DMS79 (cell line): ENCODE measurements at places on chromosomes 6 and 20.

GRCh38 chr20:59864726-59865125, 68.7 kb downstream of the SYCP2 start:
- no peak for DNase-seq

DNA sequence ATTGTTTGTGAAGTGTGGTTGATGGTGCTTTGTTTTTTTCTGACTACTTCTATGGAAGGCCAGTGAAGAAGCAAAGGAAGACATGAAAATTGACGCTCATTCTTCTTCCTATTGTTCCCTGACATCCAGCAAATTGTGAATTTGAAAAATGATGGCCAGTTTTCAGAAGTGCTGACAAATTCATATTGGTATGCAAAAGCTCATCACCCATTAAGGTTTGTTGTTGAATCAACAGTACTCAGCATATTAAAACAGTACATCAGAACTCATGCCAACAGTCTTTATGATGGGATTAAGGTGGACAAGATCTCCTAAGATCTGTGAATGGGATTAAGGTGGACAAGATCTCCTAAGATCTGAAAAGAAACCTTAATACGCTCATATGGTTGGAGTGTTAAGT, 1.0 kb upstream of the MTG2 start:
- DNase-seq: no peak

- DNase-seq: peak; percentile 67
Measured at GRCh38 chr6:79077715-79078074, 359 bp downstream of the PHIP start.

GRCh38 chr6:5813625-5814027, 193.1 kb downstream of the NRN1 start:
- DNase-seq: no peak

GRCh38 chr6:25831532-25832306, at the start of gene SLC17A1:
Gene SLC17A1, minus strand, starts transcription at chr6:25832052. Its CDS starts 1,495 bp downstream, at chr6:25830557.
- peak; percentile 53 for DNase-seq

- DNase-seq: peak; percentile 17
Measured at GRCh38 chr6:137707590-137708360, 159.3 kb upstream of the TNFAIP3 start.

DNA sequence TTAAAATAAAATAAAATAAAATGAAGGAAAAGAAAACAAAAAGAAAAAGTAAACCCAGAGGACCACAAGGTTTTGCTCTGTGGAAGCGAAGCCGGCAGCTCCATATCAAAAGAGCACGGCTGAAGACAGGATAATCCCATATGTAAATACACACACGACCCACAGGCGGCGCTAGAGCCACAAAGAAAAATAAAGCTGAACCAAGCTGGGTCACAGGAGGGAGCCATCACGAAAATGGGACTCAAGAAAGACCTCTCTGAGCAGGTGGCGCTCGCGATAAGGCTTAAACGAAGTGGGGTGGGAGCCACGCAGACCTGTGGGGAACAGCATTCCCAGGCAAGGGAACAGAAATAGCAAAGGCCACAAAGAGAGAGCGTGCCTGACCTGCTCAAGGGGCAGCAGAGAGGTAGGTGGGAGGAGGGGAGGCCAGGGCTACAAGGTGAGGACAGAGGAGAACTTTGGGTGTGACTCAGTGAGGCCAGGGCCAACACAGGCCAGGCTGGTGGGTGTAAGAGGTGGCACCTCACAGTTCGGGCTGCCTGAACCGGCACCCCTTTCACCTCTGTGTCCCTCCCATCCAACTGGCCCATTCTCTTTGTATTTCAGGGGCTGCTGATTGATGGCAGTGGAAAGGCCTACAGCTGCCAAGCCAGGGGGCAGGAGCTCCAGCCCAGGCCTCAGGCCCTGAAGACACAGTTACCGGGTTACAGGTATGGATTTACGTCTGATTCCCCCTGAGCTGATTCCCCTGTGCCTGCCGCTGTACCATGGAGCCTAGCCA, 26.0 kb downstream of the PTGIS start:
- DNase-seq: peak; percentile 10

GRCh38 chr6:147641511-147641910, 133.0 kb downstream of the SAMD5 start:
- DNase-seq: no peak

DNA sequence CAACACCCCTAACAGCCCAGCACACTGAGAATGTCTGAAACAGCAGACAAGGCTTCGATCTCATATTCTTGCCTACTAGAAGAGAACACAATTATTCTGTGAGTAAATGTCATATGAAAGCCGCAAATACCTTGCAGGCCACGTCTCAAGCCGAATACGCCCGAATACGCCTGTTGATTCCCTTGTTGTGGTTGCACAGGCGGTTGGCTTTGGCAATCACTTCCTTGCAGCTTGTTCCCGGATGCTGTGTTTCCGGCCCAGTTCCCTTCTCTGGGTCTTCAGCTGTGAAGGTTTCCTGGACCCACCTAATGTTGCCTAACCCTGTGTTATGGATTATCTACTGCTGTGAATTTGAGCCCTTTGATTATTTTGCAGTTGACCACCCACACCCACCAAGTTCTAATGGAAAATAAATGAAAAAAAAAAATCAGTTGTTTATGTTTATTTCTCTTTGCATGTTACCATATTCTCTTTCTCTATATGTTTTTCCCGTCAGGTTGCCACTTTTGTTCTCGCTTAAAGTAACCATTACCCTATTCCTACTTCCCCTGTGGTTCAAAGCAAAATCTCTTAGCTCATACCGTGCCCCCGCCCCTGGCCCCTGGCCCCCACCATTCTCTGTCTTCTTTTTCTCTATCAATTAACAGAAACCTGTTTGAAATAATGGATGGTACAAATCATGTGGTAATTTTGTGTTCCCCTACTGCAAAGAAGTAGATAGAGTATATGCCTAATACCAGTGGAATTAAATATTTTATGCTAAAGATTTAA, 172.4 kb downstream of the ADGB start:
- DNase-seq: no peak

DNA sequence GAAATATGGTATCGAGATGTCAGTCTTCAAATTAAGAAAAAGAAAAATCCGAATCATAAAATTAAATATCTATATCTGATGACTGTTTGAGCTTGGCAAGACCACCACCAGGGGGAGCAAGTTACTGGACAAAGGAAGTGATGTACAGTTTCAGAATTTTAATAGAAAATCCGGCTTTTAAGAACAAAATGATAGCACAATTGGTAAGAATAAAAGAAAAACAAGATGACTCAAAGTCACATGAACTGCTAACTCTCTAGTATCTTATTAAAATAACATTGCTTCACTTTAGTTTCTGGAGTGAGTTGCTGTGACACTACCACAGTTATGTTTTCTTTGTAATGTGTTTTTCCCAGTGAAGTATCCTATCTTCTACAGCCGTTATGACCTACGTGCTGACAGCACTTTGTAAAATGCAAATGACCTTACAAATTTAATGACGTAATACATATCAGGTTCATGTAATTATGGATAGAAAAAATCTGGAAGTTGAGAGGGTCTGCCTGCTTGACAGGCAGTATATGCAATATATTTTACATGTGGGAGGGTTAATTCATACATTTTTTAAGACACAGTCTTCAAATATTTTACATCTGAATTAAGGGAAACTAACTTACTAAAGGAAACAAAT, 405.3 kb upstream of the HS3ST5 start:
- no peak for DNase-seq

GRCh38 chr20:46700481-46700880, 9.0 kb upstream of the SLC2A10 start:
- DNase-seq: no peak

DNA sequence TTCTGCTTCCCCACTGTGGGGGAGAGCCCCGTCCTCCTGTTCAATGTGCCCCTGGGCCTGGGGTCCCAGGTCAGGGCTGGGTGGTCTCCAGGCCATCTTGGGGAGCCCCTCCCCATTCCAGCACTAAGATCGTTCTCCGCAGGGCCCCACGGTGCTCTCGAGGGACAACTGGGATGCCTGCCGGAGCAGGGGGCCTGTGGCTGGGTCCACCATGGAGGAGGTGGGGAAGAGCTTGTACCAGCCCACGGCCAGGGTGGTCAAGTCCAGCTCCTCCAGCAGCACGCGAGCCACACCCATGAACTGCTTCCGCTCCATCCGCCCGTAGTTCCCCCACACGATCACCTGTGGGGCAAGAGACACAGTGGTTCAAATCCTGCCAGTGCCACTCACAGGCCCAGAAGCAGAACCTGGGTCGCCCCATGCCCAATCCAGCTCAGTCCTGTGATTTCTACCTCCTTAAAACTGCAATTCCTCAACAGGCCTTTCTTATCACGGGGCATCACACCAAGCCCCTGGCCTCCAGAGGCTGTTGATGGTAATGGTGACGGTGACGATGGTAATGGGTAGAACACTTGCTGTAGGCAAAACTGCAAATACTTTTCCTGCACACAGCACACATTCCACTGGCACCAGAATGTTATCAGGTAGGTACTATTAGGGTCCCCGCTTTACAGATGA, 10.5 kb downstream of the KCNK15 start:
- DNase-seq: no peak

DNA sequence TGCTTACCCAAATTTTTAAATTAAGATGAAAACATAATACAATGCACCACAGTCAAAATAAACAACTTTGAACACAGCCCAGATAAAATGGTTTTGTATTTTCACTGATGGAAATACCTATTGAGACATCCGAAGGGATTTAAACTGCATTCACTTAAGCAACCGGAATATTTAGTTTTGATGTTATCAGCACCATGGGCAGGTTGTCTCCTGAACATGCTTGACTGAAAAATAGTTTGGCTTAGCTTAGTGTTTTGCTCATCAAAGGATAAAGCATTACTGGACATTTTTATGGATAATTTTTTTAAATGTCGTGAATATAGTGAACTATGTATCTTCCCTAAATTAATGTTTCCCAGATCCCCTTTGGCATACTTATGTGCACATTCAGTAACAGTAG, 177.5 kb downstream of the GJA1 start:
- DNase-seq: no peak

DNA sequence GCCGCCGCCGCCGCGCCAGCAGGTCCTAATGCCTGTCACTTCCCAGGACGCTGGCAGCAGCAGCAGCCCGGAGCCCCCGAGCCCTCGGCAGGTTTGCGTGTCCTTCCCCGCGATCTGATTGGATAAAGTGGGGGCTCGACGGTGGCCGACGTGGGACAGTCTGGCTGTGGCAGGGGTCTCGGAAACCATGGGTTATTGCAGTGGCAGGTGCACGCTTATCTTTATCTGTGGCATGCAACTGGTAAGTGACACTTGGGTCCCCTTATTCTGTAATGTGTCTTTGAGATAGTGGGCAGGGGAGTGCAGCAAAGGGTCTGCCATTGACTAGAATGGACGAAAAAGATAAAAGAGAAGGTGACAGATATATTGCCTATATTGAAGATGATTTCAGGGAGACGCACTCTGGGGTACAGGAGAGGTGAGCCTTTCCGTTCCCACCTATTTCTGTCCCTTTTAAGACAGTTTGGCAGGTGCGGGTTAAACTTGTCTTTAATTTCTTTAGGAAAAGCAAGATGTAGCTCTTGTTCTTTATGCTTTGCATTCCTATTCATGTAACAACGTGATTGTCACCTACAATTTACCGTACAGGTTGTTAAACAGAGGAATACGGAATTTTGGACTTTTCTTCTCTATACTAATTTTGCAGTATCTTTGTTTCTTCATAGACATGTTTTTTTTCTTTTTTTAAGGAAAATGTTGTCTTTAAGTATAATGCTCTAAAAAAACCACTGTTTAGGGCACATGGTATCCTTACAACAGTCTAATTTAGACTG, 535 bp downstream of the NKAIN2 start:
- DNase-seq: peak; percentile 69

- no peak for DNase-seq
Measured at GRCh38 chr6:53109612-53110011, 39.0 kb downstream of the GCM1 start.

DNA sequence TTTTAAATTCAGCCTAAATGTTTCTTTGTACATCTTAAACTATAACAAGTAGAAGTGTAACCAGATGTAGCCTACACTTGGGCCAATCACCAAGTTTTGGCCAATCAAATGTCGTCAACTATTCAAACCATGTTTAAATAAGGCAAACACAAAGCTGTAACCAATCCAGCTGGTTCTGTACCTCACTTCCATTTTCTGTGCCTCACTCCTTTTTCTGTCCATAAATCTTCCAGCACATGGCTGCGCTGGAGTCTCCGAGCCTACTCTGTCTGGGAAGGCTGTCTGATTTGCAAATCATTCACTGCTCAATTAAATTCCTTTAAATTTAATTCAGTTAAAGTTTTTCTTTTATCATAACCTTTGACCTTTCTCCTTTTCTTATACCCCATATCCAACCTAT, 7.7 kb upstream of the AHI1 start:
- DNase-seq: no peak

GRCh38 chr6:119620846-119621555, 271.4 kb upstream of the MAN1A1 start:
- no peak for DNase-seq

- DNase-seq: peak; percentile 27
Measured at GRCh38 chr20:561437-562231, 18.0 kb upstream of the CSNK2A1 start.

DNA sequence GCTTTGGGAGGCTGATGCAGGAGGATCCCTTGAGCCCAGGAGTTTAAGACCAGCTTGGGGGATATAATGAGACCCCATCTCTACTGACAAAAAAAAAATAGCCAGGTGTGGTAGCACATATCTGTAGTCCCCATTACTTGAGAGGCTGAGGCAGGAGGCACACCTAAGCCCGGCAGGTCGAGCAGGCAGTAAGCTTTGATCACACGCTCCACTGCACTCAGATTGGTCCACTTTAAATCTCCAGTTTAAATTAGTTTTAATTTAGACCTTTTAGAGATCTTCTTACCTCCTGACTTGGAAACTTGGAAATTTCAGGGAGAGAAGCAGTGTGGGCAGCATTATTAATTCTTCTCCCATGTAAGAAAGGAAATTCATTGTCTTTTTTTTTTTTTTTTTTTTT, 16.8 kb upstream of the PLCB4 start:
- no peak for DNase-seq

GRCh38 chr20:63290677-63291472, 2.1 kb upstream of the COL20A1 start:
- no peak for DNase-seq

GRCh38 chr20:36606158-36607066, 833 bp downstream of the RAB5IF start:
- DNase-seq: no peak

DNA sequence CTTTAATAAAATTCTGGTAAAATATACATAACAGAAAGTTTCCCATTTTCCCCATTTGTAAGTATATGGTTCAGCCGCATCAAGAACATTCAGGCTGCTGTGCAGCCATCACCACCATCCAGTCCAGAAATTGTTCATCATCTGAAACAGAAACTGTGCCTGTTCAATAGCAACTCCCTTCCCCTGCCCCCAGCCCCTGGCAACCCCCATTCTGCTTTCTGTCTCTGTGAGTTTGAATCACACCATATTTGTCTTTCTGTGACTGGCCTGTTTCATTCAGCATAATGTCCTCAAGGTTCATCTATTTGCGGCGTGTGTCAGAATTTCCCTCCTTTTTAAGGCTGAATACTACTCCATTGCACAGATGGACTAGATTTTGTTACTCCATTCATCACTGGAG, 19.1 kb downstream of the VSTM2L start:
- DNase-seq: no peak
